ENCODE measurements at places on chromosomes 1 and 21.

GRCh38 chr1:201790261-201790660, 38.7 kb upstream of the IPO9 start:
- DNase-seq, result no peak

DNA sequence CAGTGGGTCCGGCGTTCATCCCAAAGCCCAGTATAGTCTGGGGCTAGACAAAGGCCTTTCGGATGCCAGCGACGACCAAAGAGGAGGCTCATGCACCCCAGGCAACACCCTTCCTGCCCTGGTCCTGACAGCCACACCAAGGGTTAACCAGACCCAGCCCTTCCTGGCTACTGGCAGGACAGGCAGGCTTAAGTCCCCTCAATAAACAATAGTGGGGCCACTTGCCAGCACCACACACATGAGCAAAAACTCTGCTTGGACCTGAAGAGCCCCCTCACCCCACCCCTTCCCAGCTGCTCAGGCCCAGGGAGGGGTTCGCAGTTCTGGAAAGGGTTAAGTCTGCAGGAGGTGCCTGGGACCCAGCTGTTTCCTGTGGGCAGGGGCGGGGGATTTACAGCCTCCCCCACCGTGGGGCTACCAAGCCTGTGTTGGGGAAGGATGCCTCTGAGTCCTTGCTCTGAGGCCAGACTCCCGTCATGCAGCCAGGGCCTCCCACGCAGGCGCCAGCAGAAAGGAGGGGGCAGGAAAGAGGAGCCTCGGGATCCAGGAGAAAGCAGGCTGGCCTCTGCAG, 18.2 kb downstream of the PHLDA3 start:
- no peak for DNase-seq

DNA sequence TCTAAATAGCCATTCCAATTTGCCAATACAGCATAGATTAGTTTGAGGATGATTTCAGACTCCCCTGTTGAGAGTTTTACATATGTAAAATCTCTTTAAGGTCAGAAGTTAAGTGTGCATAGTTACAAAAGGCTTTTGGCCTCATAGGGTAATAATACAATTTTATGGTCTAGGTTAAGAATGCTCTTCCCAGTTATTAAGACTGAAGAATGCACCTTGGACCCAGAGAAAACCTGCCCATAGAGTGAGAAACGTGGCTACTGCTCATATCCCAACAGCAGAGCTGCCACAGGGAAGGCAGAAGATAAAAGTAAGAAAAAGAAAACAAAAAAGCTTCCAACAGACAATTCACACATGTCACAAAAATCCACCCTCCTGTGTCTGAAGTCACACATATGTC, 255.9 kb downstream of the LMO4 start:
- DNase-seq, result no peak

GRCh38 chr21:34844924-34845238, 176.1 kb downstream of the CLIC6 start:
- no peak for DNase-seq

- DNase-seq, result no peak
These were observed 25.9 kb downstream of the IL12RB2 start for GRCh38 chr1:67333603-67334002.

DNA sequence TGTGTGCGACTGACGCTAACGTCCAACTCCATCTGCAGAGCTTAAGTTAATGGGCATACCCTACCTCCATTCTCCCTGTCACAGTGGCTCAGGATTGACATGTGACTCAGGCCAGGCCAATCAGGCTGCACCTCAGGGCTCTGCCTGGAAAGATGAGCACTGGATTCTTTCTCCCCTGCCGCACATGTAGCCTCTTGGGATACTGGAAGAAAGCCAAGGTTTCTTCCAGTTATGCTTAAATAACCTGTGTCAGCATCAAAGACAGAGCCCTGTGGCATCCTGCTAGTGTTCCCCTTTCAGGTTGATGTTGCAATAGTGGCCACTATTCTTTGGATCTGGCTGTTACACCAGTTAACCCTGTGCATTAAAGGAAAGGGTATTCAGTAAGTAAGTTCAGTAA, 55.0 kb upstream of the SYT6 start:
- DNase-seq, result no peak

DNA sequence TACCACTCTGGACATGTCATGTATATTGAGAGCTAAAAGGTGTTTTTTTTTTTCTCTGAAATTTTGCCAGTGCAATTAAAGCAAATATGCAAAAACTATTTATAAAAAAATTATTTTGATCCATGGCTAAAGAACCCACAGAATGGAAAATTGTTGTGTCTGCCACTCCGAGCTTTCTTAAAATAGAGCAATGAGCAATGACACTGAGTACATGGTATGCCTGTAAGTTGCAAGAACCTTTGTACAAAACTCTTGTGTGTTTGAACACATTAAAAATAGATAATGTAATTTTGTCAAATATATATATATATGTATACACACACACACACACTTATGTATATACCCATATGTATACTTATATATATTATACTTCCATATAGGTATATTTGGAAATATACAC, 1530.9 kb upstream of the B3GALT2 start:
- no peak for DNase-seq

DNA sequence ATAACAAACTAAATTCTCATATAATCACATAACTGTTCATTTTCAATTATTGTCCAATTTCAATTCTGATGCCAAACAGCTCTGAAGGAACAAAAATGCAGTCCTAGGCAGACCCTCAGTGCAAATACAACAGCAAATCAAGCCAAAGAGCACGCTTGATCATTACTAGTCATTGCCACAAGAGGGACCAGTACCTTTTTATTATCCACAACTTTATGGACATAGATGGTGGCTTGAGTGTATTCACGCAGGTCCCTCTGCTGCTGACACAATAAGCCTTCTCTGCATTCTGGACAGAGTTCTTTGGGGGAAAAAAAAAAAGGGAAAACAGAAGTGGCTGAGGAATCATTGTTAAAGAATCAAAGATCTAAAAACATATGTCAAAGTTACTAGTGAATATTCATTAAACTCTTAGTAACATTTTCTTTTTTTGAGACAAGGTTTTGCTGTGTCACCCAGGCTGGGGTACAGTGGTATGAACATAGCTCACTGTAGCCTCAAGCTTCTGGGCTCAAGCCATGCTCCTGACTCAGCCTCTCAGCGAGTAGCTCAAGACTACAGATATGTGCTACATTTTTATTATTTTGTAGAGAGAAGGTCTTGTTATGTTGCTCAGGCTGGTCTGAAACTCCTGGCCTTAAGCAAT, 34.3 kb upstream of the RAP1GAP start:
- no peak for DNase-seq

DNA sequence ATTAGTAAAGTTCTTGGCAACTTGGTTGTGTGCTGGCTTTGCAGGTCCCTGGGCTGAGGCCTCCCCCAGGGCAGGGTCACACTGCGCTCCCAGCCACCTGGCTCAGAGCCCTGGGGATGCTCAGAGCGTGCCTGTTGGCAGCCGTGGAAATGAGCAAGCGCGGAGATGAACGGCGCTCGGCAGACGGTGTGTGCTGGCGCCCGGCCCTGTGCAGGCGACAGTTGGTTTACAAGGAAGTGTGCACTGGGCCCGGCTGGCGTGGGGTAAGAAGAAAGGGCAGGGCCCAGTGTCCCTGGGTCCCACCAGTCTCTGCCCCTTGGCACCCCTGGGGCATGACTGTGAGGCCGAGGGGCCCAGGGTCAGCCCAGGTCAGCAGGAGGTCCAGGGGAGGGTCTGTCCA, 25.7 kb upstream of the PEX10 start:
- no peak for DNase-seq

Data from stimulated activated CD4-positive, alpha-beta T cell treated with anti-CD3 and anti-CD28 coated beads, Interleukin-4, amount 100 ng/mL, for 24 hours (primary cell).